ENCODE measurements at places on chromosomes 2 and 18.

DNA sequence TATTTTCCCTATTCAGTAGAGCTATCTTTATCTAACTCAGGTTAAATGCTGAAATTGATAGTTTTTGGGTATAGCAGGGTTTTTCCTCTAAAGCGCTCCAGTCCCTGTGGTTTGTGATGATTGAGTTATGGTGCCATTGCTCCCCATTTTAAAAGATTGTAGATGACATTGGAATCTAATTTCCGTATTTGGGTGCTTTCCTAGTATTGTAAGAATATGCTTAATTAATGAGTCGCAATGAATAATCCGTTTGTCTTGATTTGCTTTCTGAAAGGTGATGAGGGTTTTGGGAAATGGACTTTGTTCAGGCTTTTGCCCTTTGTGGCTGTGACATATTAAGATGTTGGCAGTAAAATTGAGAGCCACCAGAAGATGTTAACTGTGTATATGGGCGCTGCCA is 3.9 kb downstream of the RPS7 start:
- DNase-seq, result no peak

DNA sequence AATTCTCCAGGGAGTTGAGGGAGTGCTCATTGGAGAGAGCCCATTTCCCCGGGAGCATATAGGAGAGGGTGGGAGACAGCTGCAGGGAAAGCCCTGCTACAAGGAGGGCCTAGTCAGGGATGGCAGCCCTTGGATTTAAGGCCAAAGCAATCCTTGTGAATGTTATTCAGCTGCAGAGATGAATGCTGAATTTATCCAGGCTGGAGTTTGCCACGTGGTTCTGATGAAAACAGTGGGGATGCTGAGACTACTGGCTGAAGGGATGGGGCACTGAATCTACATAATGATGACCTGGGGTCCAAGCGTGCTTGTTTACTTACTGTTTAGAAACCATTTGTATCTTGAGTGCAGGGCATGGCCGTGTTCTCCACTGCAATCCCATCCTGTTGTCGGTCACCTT is 35.6 kb upstream of the RNF149 start:
- DNase-seq, result no peak

DNA sequence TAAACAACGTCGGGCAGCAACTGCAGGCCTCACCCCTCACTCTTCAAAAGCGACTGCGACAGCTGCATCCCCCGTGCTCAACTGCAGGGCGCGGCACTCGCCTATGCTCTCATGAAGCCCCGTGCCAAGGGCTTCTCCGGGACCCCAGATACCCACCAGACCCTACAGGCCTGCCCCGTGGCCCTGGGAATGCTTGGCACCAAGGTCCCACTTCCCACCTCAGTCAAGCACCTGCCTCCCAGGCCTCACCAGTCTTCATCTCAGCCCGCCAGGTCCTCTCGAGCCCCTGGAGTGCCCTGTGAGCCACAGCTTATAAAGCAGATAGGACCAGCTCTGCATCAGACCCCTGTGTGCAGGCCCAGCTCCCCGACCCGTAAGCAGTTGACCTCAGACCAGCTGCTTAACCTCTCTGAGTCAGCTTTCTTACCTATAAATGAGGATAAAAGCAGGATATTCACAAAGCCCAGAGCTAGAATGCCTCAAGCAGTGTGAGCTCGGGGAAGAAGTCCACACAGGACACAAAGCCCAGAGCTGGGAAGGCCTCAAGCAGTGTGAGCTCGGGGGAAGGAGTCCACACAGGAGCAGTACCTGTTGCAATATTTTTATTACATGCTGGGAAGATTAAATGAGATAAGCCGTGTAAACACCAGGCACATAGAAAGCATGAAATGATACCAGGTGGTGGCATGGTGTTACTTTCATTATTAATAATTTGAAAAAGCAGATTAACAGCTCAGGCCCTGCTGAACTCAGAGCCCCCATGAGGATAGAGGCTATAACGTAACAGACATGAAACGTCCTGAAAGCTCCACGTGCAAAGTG is 96.9 kb downstream of the HDAC4 start:
- no peak for DNase-seq

- no peak for DNase-seq
These were observed 2.8 kb downstream of the GAREM2 start for GRCh38 chr2:26175466-26176278.

DNA sequence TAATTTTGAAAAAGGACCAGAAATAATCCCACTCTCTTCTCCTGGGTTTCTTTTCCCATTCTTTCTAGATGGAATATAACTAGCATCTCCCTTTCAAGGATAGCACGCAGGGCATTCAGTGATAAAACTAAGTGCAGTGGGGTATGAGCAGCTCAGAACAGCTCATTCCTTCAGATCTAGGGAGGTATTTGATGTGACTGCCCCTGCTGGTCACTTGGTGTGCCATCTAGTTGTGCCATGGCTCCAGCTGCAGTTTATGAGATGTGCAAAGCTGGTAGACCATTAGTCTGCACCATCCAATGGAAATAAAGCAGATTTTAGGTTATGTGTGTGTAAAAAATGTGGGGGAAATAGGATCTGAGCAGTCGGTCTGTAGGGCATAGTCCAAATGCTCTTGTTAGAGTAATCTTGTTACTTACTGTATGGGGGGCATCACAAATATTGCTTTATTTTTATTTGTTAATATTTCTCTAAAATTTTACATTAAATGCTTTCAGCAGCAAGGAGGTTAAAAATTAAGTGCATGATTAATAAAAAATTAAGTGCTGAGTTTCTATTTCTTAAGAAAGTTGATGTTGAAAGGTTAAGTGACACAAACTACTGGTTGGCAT is 38.9 kb downstream of the CTAGE1 start:
- DNase-seq, result no peak

- DNase-seq, result no peak
These were observed 1526.9 kb upstream of the ACVR2A start for GRCh38 chr2:146317959-146318358.

DNA sequence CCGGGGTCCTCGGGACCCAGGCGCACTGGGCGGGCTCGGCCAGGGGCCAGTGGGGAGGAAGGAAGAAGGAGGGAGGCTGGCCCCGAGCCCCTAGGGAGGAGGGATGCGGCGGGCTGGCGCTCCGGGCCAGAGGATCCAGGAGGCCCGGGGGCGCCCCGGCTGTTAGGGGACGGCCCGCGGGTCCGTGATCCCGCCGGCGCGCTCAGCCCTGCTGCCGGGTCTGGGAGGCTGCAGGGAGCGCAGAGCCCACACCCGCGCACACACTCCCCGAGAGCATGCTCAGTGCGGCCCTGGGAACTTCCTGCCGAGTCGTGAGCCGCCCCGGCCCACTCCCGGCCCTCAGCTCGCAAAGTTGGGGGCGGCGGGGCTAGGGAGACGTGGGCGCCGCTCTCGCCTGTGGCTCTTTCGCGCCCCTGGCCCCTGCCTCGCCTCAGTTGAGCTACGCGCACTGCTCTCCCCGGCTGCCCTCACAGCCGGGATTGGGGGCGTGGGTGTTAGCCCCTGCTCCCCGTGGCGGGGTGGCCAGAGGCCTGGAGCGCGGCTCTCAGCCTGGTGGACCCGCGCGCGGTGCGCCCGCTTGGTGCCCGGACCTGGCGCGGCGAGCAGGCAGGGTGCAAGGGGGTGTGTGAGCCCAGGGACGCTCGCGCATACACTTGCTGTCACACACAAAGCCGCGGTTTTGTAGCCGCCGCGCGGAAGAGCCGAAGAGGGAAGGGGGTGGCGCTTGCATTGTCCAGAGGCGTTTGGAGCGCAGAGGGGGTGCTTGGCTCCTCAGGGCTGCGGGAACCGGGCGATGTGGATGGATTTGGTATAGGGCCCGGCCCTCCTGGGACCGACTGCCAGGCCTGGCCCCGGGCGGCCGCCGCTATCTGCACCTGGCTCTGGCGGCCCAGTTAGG is 132.9 kb upstream of the MGAT5 start:
- DNase-seq, result no peak

GRCh38 chr2:108220191-108220590 is 19.6 kb upstream of the SULT1C3 start:
- no peak for DNase-seq

DNA sequence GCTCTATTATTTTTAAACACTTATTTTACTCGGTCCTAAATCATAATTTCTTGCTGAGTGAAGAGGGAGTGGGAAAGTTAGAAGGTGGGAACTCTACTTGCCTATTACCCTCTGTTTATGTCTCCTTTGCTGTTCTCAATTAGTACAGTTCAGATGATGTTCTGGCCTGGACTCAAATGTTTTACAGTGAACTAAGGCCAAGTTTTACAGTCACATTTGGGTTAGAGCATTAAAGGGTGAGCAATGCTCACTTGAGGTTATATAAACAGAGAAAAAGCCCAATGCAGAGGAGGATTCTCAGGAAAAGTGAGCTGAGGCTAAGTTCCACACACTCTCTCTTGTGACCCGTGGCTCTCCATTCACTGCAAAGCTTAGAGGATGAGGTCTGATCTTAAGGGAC is 52.4 kb downstream of the ITSN2 start:
- DNase-seq, result no peak

GRCh38 chr2:218074031-218074430 is 5.0 kb downstream of the RUFY4 start:
- DNase-seq, result no peak

DNA sequence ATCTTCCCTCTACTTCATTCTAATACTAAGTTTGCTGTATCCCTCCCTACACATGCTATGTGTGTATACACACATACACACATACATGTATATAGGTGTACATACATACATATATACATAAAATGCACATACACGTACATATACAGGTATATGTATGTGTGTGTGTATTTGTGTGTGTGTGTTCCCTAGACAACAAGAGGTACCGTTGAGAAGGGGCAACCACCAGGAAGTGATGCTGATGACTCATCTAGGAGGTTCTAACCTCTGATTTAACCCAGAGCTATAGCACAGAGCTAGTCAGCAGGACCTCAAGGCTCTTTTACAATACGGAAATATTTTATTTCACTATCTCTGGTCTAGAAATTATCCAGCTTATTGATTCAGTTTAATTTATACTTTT is 139.2 kb downstream of the LAMA3 start:
- DNase-seq, result peak; percentile 7

Data from stimulated activated CD8-positive, alpha-beta memory T cell treated with anti-CD3 and anti-CD28 coated beads, Interleukin-4, amount 100 ng/mL, for 4 hours (primary cell).